ENCODE measurements at places on chromosomes 6 and 20.

DNA sequence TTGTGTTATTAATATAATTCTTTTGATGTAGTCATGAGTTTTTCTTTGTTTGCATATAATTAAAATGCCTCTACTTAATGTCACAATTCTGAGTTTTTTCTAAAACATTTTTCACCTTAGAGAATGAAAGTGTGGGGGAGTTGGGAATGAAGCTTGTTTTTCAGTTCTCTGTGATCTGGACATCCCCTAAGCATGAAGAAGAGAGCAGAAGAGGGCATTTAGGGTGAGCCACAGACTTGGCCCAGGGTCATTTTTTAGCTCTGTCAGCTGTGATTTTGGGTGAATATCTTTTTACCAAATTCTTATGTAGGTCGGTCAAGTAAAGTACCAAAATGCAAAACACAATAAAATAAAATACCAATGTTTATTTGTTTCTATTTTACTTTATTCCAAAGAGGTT lies 3.9 kb downstream of the OTOR start:
- no peaks in the 10 kb centered on the region for H3K27me3 ChIP-seq
- no peaks in the 10 kb centered on the region for H3K36me3 ChIP-seq
- H3K27ac ChIP-seq, result no peak overlapping the region
- H3K4me1 ChIP-seq, result peaks cover 3% of the 10 kb centered on the region

DNA sequence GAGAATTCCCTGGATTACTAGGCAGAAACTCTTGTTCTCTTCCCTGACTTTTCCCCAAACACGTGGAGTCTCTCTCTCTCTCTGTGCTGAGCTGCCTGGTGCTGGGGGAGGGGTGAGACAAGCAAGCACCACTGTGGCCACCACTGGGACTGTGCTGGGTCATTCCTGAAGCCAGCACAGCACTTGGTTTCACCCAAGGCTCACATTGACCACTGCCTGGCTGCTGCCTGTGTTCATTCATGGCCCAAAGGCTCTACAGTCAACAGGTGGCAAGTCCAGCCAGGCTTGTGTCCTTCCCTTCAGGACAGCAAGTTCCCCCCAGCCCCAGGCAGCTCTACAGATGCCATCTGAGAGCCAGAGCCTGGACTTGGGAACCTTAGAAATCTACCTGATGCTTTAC lies 92.2 kb downstream of the CTNNBL1 start:
- H3K4me1 ChIP-seq, result peaks cover 3% of the 10 kb centered on the region
- no peak overlapping the region for H3K27ac ChIP-seq
- H3K4me3 ChIP-seq, result no peak overlapping the region

DNA sequence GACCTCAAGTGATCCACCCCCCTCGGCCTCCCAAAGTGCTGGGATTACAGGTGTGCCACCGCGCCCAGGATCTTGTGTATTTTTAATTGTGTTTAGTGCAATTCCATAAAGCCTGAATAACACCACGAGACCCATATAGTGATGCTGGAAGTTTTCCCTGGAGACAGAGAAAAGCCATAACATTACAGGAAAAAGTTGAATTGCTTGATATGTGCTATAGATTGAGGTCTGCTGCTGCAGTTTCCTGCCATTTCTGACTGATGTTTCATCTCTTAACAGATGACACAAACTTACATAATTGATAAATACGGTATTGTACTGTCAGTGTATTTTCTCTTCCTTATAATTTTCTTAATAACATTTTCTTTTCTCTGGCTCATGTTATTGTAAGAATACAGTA lies 7.3 kb upstream of the UBD start:
- no peaks in the 10 kb centered on the region for H3K4me1 ChIP-seq
- H3K36me3 ChIP-seq, result no peaks in the 10 kb centered on the region
- H3K4me3 ChIP-seq, result no peak overlapping the region
- no peaks in the 10 kb centered on the region for H3K27me3 ChIP-seq
- H3K27ac ChIP-seq, result no peak overlapping the region
- no peak for DNase-seq

DNA sequence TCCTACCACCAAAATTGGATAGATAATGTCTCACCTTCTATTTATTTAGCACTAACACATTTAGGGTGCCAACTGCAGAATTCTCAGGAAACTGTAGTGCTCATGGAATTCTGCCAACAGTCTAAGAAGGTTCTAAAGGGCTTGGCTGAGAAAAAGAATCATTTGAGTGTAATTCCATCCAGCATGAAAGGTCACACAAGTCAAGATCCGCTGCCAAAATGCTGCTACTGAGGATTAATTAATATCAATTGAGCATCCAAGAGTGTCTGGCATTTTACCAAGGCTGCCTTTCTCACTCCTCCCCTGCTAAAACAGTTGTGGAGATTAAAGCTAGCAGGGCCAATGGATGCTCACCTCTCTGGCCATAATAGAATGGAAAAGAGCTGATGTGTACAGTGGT lies 112.7 kb downstream of the FHL5 start:
- H3K4me3 ChIP-seq, result no peak overlapping the region
- H3K4me1 ChIP-seq, result no peaks in the 10 kb centered on the region
- no peak for DNase-seq
- no peak overlapping the region for H3K27ac ChIP-seq

- no peak for DNase-seq
- H3K36me3 ChIP-seq, result no peaks in the 10 kb centered on the region
- no peaks in the 10 kb centered on the region for H3K4me1 ChIP-seq
- no peak overlapping the region for H3K27ac ChIP-seq
- no peaks in the 10 kb centered on the region for H3K27me3 ChIP-seq
These were observed 167.1 kb downstream of the LAMA2 start for GRCh38 chr6:129050086-129050485.

DNA sequence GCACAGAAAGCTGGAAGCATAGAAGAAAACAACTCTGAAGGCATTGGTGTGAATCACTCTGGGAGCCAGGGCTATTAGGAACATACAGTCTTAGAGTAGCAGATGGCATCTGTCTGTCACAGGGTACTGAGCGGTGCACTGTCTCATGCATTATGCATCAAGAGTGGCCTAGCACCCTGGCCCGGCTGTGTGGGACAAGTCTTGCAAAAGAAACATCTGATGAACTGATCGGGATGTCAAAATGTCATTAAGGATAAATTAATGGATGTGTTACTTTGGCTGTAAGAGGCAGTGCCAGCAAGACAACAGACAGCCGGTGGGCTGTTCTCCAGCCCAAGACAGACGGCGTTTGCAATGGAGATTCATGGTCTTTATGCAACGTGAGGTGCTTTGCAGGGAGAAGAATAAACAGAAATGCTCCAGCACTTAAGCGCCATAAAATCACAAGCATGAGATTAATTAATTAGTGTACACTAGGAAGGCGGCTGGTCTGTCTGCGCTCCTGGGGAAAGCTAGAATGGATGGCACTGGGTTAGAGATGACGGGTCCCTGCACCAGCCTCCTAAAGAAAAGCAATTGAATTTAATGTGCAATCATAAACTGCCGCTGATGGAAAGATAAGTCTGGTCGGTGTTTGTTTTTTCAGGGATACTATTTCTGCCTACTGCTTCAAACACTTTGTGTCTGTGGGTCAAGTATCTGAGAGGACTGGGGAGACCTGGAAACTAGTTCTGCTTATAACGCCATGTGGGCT lies 600.6 kb upstream of the CHD6 start:
- no peaks in the 10 kb centered on the region for H3K36me3 ChIP-seq
- no peak overlapping the region for H3K4me3 ChIP-seq
- no peak overlapping the region for H3K27ac ChIP-seq

GRCh38 chr6:45209762-45210161 lies 118.4 kb upstream of the RUNX2 start:
- no peak overlapping the region for H3K4me3 ChIP-seq
- DNase-seq, result no peak
- no peaks in the 10 kb centered on the region for H3K4me1 ChIP-seq
- H3K36me3 ChIP-seq, result no peaks in the 10 kb centered on the region

DNA sequence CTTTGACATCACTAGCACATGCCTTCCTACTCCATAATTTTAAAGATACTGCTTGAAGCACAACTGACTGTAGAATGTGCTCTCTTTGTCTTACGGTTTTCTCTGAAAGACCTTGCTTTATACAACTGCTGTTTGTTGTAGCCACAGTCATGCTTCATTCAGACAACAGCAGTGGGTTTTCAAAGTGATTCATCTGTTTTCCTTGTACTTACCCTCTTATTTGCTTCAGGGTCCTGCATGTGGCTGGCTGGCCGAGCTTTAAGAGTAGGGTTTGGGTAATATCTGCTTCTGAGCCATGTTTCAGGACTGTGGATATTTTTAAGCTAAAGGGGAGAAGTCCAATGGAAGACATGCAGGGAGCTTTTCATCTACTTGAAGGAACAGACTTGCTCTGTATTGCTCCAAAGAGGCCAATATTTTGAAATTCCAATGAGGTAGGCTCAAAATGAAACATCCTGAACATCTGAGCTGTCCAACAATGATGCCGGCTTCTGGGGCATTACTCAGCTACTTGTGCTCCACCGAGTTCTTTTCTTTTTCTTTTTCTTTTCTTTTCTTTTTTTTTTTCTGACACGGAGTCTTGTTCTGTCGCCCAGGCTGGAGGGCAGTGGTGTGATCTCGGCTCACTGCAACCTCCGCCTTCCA lies 160.2 kb upstream of the SGK1 start:
- H3K27ac ChIP-seq, result no peak overlapping the region
- H3K36me3 ChIP-seq, result no peaks in the 10 kb centered on the region
- no peak for DNase-seq
- no peaks in the 10 kb centered on the region for H3K27me3 ChIP-seq

GRCh38 chr6:110703010-110703905 lies 112.0 kb downstream of the CDK19 start:
- no peak for DNase-seq
- no peak overlapping the region for H3K4me3 ChIP-seq
- H3K36me3 ChIP-seq, result no peaks in the 10 kb centered on the region
- no peak overlapping the region for H3K27ac ChIP-seq
- no peaks in the 10 kb centered on the region for H3K27me3 ChIP-seq
- no peaks in the 10 kb centered on the region for H3K4me1 ChIP-seq

DNA sequence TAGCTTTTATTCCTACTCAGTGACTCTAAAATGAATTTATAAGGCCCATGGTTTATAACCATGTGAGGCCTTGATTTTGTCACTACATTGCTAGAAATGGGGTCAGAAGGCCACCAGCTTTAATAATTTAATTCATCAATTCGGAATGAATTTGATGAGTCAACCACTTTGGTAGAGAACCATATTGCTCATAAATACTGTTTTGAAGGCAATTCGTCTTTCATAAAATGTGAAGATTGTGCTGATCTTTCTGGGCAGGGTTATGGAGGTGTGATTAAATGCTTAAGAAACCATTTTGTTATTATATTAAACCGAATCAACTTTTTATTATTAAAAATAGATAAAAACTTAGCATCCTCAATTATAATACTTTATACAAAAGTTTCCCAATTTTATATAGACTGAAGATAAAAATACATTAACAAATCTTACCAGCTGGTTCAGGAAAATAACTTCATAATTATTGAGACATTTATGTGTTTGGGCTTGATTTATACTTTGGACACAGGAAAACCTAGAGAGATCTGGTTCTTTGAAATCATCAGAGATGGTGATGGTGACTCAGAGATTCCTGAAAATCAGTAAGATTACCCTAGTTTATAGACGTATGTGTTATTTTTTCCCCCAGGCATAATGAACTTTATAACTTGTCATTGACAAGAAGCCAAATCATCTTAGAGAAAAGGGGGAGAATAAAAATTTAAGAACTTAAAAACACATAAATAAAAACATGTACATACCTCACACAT lies 10.6 kb downstream of the HCRTR2 start:
- H3K27me3 ChIP-seq, result no peaks in the 10 kb centered on the region
- H3K36me3 ChIP-seq, result no peaks in the 10 kb centered on the region
- no peak for DNase-seq

DNA sequence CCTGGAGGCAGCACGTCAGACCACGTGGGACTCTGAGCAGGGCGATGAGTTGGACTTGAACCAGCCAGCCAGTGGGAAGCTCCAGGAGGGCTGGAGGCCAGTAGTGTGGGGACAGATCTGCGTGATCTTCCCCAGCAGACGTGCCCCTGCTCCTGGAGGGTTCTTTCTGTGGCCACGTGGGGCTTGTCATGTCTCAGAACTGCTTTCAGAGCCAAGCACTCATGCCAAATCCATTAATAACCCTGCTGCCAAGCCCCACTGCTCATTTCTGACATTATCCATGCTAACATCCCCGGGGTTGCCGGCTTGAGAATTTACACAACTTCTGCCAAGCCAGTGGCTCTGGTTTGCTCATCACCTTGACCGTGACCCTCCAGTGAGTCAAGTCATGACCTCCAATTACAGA lies 38.3 kb downstream of the SIRPA start:
- no peak overlapping the region for H3K4me3 ChIP-seq
- H3K27ac ChIP-seq, result no peak overlapping the region
- no peaks in the 10 kb centered on the region for H3K27me3 ChIP-seq
- DNase-seq, result no peak

- no peak for DNase-seq
- no peak overlapping the region for H3K4me3 ChIP-seq
- H3K27me3 ChIP-seq, result no peaks in the 10 kb centered on the region
- no peak overlapping the region for H3K27ac ChIP-seq
These were observed 39.7 kb upstream of the FYN start for GRCh38 chr6:111912904-111913303.

GRCh38 chr20:40930561-40930960 lies 98.1 kb upstream of the TOP1 start:
- no peaks in the 10 kb centered on the region for H3K27me3 ChIP-seq
- no peaks in the 10 kb centered on the region for H3K4me1 ChIP-seq
- no peak overlapping the region for H3K4me3 ChIP-seq
- no peaks in the 10 kb centered on the region for H3K36me3 ChIP-seq

GRCh38 chr20:19789446-19789845 lies 31.4 kb downstream of the RIN2 start:
- H3K36me3 ChIP-seq, result no peaks in the 10 kb centered on the region
- peaks cover 1% of the 10 kb centered on the region for H3K4me1 ChIP-seq
- H3K4me3 ChIP-seq, result no peak overlapping the region
- no peak overlapping the region for H3K27ac ChIP-seq
- no peak for DNase-seq

- no peaks in the 10 kb centered on the region for H3K27me3 ChIP-seq
- no peak overlapping the region for H3K27ac ChIP-seq
These were observed 16.0 kb downstream of the AKAP12 start for GRCh38 chr6:151255811-151256210.

GRCh38 chr6:115720900-115721299 lies 339.8 kb downstream of the FRK start:
- no peaks in the 10 kb centered on the region for H3K4me1 ChIP-seq
- H3K36me3 ChIP-seq, result no peaks in the 10 kb centered on the region
- H3K27ac ChIP-seq, result no peak overlapping the region
- no peak overlapping the region for H3K4me3 ChIP-seq
- H3K27me3 ChIP-seq, result no peaks in the 10 kb centered on the region

GRCh38 chr6:45350186-45350710 lies 22.1 kb downstream of the RUNX2 start:
- H3K27me3 ChIP-seq, result no peaks in the 10 kb centered on the region
- H3K27ac ChIP-seq, result no peak overlapping the region
- no peak for DNase-seq
- no peaks in the 10 kb centered on the region for H3K36me3 ChIP-seq

GRCh38 chr6:102150549-102150948 lies 757.0 kb downstream of the GRIK2 start:
- H3K4me3 ChIP-seq, result no peak overlapping the region
- DNase-seq, result no peak
- no peaks in the 10 kb centered on the region for H3K36me3 ChIP-seq

- H3K4me1 ChIP-seq, result peaks cover 1% of the 10 kb centered on the region
- DNase-seq, result no peak
- H3K27me3 ChIP-seq, result no peaks in the 10 kb centered on the region
- no peak overlapping the region for H3K27ac ChIP-seq
- no peak overlapping the region for H3K4me3 ChIP-seq
These were observed 67.2 kb upstream of the SNX9 start for GRCh38 chr6:157755746-157756411.
